ENCODE measurements at places on chromosomes 2 and 18.
A peak's percentile ranks its signal among the peaks of the same experiment; 100 is the strongest.

- DNase-seq, result no peak
Observed at GRCh38 chr2:191183516-191183915, 32.7 kb upstream of the STAT4 start.

GRCh38 chr2:64565949-64566710 lies 42.0 kb downstream of the AFTPH start:
- no peak for DNase-seq

DNA sequence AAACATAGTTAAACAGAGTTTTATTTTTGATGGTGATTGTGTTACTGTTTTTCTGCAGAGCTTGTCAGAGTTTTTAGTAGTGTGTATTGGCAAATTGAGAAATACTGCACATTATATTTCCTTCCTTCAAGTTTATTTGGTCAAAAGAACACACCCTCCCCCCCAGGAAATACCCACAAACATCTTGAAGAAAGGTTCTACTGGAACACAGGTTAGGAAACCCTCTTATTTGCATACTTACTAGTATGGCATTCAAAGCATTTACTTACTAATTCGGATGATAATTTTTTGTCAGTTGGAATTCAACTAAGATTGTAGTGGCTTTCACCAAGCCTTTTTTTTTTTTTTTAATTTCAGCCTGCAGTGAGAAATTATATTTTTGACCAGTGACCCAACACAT lies 9.1 kb downstream of the CAB39 start:
- peak; percentile 66 for DNase-seq

DNA sequence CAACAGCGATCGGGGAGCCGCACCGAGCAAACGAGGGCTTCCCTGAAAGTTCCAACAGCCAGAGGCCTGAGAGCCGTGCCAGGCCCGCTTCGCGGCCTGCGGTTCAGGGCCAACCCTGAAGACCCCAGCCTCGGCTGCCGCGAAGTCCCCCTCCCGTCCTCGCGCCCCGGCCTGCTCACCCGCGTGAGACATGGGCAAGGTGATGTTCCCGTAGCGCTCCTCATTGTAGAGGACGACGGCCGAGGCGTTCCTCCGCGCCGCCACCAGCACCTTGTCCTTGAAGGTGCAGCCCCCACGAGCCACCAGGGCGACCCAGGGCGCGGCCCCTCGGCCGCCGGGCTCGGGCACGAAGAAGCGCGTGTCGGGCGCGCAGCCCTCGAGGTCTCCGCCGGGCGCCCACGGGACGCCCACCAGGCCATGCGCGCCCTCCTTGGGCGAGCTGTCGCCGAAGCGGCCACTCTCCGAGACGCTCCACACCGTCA lies 510 bp downstream of the RNF149 start:
- DNase-seq, result peak; percentile 49

- DNase-seq, result no peak
Observed at GRCh38 chr2:222307143-222307756, 8.5 kb upstream of the PAX3 start.

DNA sequence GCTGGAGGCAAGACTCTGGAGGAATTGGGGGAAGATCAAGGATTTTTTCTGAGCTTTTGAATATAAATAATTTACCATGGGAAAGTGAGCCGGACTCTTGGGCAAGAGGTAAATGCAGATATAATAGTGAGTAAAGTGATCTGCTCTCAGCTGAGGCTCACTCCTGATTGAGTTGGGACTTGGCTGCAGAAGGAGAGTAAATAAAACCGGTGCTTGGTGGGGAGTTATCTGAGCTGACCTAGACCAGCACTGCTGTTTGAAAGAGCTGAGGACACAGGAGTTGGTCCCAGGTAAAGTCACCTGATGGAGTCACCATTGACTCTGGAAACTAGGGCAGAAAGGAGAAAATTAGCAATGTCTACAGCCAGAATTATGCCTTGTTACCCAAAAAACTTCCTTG lies 57.3 kb upstream of the LRPPRC start:
- DNase-seq, result no peak

GRCh38 chr18:12597760-12598159 lies 60.1 kb downstream of the SPIRE1 start:
- no peak for DNase-seq

- DNase-seq, result no peak
Observed at GRCh38 chr2:98381494-98381893, 35.2 kb downstream of the CNGA3 start.

- DNase-seq, result peak; percentile 74
Observed at GRCh38 chr18:26405190-26405801, 143.1 kb downstream of the KCTD1 start.

GRCh38 chr18:50143294-50143693 lies 51.7 kb downstream of the MYO5B start:
- no peak for DNase-seq

- DNase-seq, result no peak
Observed at GRCh38 chr2:75076088-75076487, 117.6 kb downstream of the POLE4 start.

GRCh38 chr2:126719833-126720351 lies 63.9 kb downstream of the GYPC start:
- DNase-seq, result no peak

- no peak for DNase-seq
Observed at GRCh38 chr2:58896638-58897037, 655.5 kb upstream of the FANCL start.

All from GM12865 (cell line).